ENCODE measurements at places on chromosomes 4 and X.

DNA sequence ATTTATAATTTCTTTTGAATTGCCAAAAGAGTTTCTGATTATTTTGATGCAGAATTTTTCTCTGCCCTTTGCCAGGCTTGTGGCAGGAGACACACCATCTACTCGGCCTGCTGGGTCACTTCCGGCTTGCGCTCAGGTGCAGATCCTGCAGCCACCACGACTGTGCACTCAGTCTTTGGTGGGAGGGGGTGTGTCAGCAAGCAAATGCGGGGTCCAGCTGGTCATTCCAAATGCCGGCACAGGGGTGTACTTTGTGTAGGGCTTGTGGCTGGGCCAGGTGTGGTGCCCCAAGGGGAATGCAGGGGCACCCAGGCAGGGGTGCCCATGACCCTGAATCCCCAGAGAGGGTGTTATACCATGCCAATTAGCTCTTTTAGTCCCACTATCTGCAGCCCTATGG lies 673.0 kb downstream of the TLL1 start:
- no peak for DNase-seq

GRCh38 chr4:76301068-76301774 lies 5.3 kb upstream of the STBD1 start:
- peak; percentile 94 for DNase-seq

DNA sequence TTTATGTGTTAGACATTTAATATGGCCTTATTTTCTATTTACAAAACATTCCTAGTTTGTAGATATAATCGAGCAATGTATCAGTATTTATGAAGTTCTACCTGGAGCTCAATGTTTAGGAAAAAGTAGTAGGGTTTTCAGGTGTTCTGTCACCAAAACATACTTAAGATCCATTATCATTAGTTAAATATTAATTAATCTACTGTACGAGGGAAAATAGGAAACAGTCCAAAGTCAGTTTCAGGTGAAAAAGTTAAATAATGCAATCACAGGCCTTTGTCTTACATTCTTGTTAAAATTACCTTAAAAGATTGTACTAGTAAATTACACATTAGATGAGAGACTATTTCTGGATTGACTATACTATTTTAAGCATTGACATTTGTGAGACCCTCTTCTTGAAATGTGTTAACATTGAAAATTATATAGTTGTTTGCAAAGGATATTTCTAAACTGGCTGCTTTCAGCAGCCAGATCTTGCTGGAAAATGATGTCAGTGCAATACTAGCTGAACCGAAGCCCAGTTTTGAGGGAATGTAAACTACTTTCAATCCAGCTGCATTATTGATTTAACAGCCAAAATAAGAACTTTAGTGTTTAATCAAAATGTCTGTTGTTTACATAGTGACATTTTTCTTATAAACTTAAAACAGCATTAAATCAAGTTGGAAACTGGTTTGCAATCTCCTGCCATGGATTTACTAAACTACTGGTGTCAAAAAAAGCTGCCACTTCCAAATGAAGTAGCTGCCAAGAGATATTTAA lies 19.3 kb downstream of the GUCY1B1 start:
- no peak for DNase-seq

GRCh38 chrX:108439961-108440696 lies 491 bp downstream of the COL4A5 start:
- DNase-seq: no peak

- no peak for DNase-seq
Observed at GRCh38 chr4:25246680-25247611, 13.1 kb downstream of the PI4K2B start.

DNA sequence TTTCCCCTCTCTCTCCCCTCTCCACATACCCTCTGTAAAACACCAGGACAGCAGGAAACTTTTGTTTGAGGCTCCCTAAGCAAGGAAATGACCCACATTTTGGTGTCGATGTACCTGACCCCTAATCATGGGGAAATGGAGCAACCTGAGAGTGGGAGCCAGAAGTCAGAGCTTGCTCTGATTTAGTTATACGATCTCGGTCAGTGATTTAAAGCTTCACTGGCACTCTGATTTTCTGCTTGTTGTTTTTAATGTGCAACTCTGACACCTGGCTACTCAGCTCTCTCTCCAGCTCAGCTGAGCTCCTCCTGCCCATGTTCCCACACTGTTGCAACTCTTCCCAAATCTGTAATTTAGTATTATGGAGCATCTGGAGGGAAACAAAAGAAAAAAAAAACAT lies 408.6 kb downstream of the ADAM29 start:
- no peak for DNase-seq

- DNase-seq: no peak
Observed at GRCh38 chr4:6727943-6728250, 11.9 kb downstream of the BLOC1S4 start.

- DNase-seq: no peak
Observed at GRCh38 chr4:88681209-88681608, 16.4 kb downstream of the NAP1L5 start.

- no peak for DNase-seq
Observed at GRCh38 chrX:6228720-6229119, at the start of gene NLGN4X. Gene NLGN4X (minus strand): TSS chrX:6228867. CDS start chrX:6151466, 77,401 bp downstream.

DNA sequence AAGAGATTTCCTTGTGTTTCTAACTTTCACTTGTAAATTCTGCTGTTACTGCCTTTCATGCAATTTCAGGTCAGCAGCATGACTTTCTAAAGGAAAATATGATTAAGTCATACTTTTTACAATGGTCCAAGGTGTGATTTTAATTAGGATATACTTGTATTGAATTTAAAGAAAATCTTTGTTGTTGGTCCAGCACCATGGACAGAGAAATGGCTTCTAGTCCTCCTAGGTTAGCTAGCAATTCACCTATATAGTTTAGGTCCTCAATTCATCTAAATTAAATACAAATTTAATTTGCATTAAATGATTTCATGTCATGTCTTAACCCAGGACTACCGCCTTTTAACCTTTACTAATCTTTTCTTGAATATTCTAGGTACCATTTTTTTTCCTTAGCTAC lies 304.9 kb upstream of the RPS6KA3 start:
- DNase-seq: no peak

DNA sequence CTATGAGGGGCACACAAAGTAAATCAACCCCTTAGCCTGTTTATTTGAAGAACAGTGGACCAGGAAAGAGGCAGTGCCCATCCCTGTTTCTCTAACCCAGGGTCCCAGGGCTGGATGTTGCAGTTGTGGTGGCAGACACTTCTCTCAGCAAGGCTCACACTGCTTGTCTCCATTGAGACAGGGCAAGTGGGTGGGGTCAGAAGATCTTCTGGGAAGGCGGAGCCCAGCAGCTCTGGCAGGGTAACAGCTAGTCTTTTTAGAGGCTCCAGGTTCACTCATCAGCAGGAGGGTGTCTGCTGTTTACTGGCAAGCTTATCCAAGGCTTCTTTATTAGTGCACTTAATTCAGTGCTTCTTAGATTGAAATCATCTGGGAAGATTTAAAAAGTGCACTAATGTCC lies 659.8 kb upstream of the DIPK2B start:
- DNase-seq: no peak

DNA sequence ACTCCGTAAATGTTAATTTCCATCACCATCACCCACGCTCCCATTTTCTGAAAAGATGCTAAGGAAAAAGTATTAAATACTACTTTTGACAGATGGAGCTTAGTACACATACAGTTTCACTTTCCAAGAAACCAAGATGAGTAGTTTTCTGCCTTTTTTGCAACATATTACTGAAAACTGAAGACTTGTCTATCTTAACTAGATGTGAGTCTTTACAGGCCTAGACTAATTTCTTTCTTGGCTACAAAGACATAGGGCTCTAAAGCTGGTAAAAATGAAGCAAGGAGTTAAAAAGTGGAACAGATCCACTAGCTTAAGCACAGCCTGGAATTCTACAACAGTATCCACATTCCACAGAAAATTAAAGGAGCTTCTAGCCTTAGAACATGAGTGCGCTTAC lies 68.2 kb downstream of the ATP11C start:
- no peak for DNase-seq

DNA sequence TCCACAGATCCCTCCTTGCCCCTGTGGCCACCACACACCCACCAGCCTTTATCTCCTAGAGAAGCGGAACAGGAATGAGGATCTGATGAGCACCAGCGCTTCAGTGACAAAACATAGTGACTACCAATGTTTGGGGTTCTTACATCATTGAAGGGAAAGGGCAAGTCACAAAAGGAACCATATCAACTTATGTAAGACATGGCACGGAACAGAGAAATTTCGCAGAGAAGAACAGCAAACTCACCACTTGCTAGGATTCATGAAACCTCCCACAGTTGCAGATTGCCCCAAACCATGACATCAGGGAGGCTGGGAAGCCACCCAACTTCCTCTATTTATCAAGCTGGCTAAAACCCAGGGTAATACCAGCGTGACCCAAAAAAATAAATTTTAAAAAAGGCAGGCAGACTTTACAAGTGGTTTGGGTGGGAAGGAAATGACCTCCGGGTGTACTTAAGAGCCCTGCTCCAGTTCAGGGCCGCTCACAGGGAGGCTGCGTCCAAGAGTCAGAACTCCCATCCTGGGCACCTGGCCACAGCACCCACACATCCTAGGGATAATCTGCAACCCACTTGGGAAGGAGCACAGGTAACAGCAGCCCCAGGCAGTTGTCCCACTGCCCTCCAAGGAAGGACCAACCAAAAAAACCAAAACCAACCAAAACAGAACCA lies 36.0 kb downstream of the ADGRG2 start:
- no peak for DNase-seq

- no peak for DNase-seq
Observed at GRCh38 chrX:69614886-69615285, 1.0 kb upstream of the EDA start.

- no peak for DNase-seq
Observed at GRCh38 chrX:135345107-135345589, 35.9 kb downstream of the ETDC start.

GRCh38 chrX:119145241-119145653 lies 17.6 kb upstream of the KIAA1210 start:
- no peak for DNase-seq

GRCh38 chr4:86307432-86307831 lies 52.4 kb downstream of the MAPK10 start:
- DNase-seq: no peak

DNA sequence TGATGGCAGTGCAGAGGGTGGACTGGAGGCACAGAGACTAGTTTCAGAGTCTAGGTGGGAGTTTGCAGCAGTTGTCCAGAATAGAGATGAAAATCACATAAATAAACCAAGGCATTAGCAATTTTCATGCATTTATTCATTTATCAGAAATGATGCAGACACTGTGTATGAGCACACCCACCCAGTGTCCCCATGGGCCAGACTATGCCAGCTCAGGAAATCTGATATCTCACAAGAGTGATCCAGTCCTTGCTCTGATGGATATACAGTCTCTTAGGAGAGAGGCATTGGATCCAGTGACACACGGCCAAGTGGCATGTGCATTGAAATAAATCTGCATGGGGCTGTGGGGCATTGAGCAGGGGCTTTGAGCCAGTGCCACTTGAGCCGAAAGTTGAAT lies 228.2 kb downstream of the FRMPD4 start:
- no peak for DNase-seq

DNA sequence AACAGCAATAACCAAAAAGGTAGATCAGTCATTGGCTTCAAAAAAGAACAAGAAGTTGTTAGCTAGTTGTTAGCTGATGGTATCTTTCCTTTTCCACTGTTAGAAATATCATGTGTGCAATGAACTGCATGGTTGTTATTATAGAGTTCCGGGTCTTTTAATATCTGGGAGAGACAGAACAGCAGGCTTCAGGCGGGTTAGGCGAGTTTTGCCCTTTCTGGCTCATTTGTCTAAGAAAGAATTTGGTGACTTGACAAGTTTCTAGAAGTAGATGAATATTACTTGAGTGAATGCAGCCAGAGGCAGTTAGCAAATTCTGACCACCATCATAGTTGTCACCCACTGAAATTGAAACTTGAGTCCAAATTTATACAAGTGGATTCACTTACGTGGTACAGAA lies 88.9 kb upstream of the MID1 start:
- no peak for DNase-seq

All from GM12864 (cell line).